ENCODE measurements at places on chromosomes 12 and 14.

GRCh38 chr12:106739318-106739717 lies 35.2 kb upstream of the RIC8B start:
- no peak for DNase-seq

DNA sequence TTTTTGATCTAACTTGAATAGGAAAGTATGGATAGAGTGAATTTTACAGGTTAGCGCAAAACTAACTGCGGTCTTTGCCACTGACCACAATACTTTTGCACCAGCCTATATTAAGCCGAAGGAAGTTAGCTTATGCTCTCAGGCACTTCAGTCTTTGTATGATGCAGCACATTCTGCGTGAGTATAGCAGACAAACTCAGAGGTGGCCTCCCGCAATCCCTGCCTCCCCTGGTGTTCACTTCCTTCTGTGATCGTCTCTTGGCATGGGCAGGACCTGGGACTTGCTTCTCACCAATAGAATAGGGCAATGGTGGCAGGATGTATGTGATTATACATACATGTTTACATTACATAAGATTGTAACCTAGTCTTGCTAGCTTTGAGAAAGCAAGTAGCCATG lies 10.3 kb upstream of the SLC6A13 start:
- DNase-seq: no peak

- DNase-seq: no peak
These were observed 105.8 kb downstream of the KCNC2 start for GRCh38 chr12:75103822-75104221.

GRCh38 chr12:109033239-109034196 lies 12.7 kb upstream of the SVOP start:
- DNase-seq: no peak

- DNase-seq: no peak
These were observed 27.8 kb downstream of the COQ6 start for GRCh38 chr14:73977896-73978295.

- no peak for DNase-seq
These were observed 466.9 kb downstream of the FUT8 start for GRCh38 chr14:65879248-65880009.

GRCh38 chr12:78441737-78442453 lies 422.7 kb upstream of the SYT1 start:
- no peak for DNase-seq

DNA sequence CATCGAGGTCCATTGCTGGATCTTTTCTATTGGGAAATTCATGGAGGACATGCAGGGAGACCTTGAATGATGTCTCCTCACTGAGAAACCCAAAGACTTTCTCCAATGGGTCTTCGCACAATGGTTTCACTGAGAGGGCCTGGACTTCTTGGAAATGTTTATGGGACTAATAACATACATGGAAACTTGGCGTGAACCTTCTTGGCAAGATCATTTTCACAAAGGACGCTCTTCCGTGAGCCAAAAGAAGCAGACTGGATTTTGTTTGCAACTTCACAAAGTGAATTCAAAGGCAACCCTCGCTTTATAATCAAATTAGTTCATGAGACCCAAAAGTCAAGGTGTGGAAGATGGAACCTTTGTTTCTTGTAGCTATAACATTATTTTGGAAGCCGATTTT lies 154.4 kb downstream of the TMEM132C start:
- DNase-seq: no peak

- no peak for DNase-seq
These were observed 67.2 kb downstream of the WSCD2 start for GRCh38 chr12:108196319-108196718.

DNA sequence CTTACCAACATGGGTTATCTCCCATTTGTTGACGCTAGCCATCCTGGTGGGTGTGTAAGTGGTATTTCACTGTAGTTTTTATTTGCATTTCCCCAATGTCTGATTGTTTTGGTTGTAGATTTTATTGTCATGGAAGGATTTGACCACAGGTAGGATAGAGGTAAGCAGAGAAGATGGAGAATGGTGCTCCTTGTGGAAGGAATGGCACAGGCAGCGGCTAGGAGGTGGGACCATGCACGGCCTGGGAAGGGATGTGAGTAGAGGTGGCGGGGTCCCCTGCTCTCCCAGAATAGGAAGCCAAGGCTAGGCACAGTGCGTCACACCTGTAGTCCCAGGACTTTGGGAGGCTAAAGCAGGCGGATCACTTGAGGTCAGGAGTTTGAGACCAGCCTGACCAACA lies 41.4 kb downstream of the PHETA1 start:
- no peak for DNase-seq

DNA sequence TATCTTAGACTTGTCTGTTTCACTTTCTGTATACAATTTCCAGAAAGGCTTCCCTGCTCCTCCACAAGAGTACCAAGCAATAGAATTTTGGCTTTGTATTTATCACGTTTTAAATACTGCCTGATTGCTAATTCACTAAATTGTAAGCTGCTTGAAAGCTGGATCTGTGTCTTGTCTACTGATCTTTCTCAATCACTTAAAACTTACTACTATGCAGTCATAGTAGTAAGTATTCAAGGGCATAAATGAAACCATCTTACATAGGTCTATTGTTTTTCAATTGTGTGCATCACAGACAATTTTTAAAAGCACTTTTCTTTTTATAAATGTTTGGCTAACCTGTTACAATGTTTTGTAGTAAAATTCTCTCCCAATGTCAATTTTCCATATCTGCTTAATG lies 1.2 kb upstream of the GLIPR1L2 start:
- DNase-seq: no peak

- DNase-seq: no peak
These were observed 42.3 kb upstream of the GLIPR1 start for GRCh38 chr12:75438059-75438754.

GRCh38 chr12:112762753-112763152 lies 28.8 kb upstream of the RPH3A start:
- DNase-seq: no peak

- DNase-seq: no peak
These were observed 5.4 kb downstream of the FLRT2 start for GRCh38 chr14:85535321-85535720.

DNA sequence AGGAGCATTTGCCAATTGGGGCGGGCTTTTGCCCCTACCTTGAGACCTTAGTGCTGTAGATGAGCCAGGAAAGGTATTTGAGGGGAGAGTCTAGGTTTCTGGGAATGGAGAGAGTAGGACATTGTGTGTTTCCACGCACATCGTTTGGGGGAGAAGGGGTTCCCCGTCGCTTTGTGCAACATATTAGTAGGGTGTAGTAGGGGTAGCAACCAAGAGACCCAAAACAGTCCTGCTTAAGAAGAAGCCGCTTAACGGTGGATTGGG lies 694 bp upstream of the PTGES3 start:
- DNase-seq: no peak

DNA sequence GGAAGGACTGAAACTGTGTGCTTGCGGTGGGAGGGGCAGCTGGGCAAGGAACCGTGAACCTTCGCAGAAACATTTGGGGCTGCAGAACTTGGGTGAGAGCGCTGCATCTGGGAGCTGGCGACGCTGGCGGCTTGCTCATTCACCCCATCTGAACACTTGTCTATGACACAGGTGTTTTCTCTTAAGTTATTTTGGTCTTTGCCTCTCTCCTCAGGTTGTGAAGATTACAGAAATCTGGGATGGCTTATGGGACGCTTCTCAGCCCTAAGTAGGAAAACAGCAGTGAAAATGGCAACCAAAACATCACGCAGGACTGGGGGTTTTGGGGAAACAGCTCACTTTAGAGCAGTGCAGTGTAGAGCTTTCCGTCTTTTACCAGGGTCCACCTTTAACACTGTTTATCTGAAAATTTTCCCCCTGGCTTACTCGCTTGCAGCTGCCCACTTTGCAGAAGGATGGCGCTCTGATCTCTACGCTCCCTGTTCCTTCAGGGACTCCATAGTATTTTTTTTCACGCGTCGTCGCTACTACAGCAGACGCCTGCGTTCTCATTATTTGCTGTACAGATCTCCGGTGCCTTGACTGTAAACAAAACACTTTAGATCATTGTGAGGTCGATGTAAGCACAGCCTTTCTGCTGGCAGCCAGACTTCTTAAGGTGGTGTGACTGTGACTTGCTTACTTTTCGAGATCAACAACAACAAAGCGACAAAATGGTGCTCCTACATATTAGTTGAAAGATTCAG lies 2.7 kb upstream of the CDKN1B start:
- DNase-seq: peak; percentile 46

GRCh38 chr12:122189626-122190475 lies 6.9 kb downstream of the LRRC43 start:
- DNase-seq: no peak

DNA sequence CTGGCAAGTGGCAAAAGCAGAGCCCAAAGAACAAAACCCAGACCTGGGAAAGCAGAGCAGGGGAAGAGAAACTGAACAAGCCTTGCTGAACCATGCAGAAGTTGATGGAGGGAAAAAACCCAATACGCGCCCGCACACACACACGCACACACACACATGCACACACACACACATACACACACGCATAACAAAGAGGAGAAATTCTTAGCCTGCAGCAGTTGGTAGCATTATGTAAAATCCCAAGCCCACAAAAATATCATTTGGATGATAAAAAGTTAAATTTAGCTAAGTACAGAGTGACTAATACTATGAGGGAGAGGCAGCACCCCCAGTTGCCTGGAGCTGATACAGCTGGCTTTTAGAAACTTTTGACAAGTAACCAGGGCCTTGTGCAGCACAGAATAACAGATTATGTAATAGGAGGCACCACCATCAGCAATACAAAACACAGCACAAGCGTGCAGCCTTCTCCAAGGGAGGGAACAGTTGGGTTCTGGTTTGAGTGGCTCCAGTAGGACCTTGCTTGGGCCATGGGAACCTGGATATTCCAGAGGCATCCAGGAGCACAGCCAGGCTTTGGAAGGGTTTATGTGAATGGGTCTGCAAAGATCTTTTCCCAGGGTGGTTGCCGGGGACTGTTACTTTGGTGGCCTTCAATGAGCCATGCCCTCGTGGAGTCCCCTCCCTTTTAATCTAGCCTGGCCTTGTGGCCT lies 35.3 kb downstream of the PITPNM2 start:
- no peak for DNase-seq

GRCh38 chr14:53247596-53248370 lies 94.7 kb upstream of the DDHD1 start:
- no peak for DNase-seq

DNA sequence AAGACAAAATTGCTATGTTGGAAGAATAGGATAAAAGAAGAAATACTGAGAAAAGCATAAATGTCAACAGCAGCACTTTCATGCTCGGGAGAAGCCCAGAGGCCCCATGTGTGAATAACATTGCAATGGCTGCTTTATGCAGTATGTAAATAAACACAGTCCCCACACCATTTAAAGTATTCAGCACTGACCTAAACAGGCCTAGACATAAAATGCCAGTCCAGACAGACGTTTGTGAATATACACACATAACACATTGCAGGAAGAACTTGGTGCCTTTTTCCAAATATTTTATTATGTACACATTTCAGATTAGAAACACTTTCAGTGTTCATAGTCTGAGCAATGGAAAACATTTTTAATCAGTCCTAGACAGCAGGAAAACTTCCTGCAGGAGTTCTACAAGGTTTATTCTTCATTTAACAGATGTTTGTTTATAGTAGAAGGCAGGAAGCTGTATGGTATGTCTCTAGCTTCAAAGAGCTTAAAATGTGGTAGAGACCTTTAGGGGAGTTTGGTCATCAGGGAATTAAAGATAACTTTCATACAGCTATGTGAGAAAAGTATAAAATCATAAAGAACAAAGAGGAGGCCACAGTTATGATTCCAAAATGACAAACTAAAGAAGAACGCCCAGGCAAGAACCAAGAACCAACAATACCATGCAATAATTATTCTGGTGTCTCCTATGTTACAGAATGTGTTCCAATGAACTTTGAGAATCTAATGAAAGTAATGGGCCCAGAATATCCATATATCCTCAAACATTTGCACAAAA lies 30.6 kb upstream of the SLC38A2 start:
- DNase-seq: no peak

DNA sequence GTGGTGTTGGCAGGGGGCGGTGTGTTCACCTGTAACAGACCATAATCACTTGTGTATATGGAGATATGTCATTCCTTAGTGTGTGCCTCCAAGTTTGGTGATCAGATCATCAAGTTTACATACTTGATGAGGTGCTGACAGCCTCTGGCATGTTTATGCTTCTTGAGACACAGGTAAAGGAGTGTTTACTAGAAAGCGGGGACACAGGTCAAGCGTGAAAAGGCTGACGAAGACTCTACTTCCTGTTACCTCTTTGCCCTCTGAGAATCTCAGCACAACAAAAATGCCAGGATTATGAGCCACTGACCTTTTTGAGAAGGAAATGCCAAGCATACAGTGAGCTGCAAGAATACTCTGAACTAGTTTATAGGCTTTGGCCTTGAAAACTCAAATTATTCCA lies 29.6 kb downstream of the PRDM4 start:
- DNase-seq: no peak

DNA sequence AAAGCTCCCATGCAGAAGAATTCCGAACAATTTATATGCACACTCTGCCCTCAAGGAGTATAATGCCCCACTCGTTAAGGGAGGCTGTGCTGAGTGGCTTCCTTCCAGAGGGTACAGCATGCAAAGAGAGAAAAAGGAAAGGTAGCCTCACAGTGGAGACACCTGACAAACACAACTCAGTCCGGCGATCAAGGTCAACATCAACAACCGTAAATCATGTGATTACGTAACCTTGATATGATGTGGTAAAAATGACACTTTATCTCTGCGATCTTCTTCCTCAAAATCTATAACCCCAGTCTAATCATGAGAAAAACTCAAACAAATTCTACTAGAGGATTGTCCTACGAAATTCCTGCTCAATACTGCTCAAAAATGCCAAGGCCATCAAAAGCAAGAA lies 400.5 kb upstream of the CCDC196 start:
- no peak for DNase-seq

DNA sequence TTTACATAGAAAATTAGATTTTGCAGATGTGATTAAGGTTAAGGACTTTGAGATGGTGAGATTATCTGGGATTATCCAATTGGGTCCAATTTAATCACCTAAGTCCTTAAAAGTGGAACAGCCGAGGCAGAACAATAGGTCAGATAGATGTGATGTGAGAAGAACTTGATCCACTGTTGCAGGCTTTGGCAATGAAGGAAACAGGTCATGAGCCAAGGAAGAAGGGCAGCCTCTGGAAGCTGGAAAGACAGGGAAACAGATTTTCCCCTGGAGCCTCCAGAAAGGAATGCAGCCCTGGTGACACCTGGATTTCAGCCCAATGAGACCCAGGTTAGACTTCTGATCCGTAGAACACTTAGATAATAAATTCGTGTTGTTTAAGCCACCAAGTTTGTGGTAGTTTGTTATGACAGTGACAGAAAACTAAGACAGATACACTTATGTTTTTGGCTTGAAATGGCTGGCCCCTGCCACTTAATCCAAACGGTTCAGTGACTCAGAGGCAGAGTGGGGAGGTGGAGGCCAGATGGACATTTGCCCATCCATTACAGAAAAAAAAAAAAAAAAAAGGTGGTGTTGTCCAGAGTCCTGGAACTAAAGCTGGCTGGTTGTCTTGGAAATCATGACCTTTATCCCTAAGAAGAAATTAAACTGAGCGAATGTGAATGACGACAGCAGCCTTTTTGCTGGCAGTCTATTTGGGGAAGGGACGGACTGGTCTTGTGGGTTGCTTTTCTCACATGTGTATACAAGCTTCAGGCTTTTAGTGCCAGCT lies 181.9 kb upstream of the NRXN3 start:
- DNase-seq: no peak
